ENCODE measurements at places on chromosomes 11 and 22.

DNA sequence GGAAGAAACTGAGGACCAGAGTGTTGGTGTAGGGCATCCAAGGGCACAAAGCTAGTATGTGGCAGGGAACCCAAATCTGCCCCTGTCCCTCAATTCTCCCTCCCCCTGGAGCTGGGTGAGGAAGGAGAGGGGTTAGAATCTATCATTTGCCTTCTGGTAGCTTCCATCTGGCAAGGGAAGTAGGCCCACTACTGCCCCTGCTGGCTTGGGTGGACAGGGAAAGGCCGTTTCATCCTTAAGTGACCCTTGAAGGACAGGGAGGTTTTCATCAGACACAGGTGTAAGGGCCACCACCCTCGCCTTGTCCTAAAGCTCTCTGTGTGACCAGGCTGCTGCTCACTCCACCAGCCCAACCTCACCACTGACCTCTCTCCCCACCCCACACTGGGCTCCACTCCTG is 22.1 kb downstream of the NECTIN1 start:
- no peak for DNase-seq

GRCh38 chr11:71504531-71504930 is 22.5 kb upstream of the KRTAP5-7 start:
- no peak for DNase-seq

DNA sequence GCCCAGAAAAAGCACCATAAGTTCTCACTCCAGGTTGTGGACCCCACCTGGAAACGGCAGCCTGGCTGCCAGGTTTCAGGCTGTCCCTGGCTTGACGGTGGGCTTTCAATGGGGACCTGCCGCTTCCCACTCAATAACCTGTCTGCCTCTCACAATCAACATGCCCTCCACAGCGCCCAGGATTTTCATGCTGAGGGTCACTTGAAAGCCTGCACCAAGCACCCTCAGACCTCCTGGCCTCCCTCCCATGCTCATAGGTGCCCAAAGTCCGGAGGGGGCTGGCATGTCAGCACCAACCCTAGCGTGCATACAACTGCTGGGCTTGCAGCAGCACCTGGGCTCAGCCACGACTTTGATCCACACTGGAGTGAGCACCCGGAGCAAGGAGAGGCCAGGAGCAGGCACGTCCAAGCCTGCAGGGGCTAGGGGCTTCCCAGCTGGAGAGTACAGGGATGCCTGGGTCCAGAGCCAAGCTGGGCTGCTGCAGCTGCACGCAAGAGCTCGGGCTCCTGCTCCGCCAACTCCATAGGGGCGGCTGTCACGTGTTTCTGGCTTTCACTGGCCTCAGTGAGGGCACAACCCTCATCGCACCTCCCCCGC is 1214.3 kb upstream of the RAG2 start:
- DNase-seq, result no peak

DNA sequence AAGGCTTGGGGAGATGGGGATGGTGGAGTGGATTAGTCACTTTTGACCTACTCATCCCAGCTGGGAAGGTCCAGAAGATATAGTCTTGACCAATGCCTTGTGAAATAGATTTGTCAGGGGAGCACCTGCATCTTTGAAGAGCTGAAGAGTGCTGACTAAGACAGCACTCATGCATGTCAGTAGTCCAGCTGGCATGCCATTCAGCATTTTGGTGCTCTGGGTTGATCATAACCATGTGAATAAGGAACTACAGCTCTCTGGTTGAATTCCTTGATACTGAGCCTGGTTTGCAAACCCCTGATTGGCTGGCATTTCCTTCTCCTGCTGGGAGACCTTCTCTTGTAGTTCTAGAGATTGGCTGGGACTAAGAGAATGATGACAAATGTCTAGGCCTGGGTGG is 106.8 kb upstream of the ALX4 start:
- DNase-seq, result no peak

GRCh38 chr11:105227363-105227762 is 87.8 kb upstream of the CARD18 start:
- DNase-seq, result no peak

- no peak for DNase-seq
Measured at GRCh38 chr22:23514322-23515038, 65.6 kb downstream of the IGLL1 start.

DNA sequence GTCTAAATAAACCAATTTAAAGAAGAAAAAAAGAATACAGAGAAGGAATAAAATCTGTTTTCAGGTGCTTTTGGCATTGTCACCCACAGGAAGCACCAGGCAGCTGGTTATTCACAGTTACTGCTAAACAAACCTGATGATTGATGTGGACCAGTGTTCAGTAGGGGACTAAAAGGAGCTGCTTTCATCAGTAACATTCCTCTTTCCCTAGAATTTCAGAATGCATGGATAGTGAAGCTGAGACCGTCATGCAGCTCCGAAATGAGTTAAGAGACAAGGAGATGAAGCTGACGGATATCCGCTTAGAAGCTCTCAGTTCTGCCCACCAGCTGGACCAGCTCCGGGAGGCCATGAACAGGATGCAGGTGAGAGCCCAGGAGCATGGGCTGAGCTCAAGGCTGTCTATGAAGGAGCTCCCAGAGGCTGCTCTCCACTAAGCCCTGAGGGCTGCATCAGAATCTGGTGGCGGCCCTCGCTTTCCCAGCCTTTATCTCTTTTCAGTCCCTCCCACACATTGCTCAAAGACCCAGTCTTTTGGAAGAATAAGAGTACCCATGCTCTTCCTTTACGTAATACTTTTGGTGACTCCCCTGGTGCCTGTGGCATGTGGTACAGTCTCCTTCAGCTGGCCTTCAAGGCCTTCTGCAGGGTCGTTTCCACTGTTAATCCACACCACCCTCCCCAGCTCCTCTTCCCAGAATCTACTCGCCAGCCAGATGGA is 69.5 kb downstream of the DBX1 start:
- no peak for DNase-seq

Data from DMS79 (cell line).